ENCODE measurements at places on chromosomes 3 and 15.
A peak's percentile ranks its signal among the peaks of the same experiment; 100 is the strongest.

DNA sequence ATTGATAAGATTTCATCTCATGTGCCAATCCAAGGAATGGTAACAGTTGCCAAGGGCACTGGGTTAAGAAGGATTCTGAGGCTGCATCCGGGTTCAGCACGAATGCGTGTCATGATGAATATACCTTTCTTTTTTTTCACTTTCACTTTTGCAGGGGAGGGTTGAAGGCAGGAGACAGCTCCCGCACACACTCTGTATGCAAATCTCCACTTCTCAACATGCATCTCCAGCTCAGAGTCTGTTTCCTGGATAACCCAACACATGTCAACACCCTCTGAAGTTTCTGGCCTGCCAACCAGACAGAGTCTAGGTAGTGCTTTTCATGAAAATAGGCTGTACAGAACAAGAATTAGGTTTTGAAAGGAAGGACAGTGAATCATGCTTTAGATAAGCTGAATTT lies 21.6 kb downstream of the B4GALT4 start:
- H3K27me3 ChIP-seq = no peaks in the 10 kb centered on the region
- H3K4me3 ChIP-seq = no peak overlapping the region
- DNase-seq = peak; percentile 42
- peaks cover 78% of the 10 kb centered on the region for H3K36me3 ChIP-seq
- H3K27ac ChIP-seq = peak overlapping the region; percentile 35
- H3K4me1 ChIP-seq = no peaks in the 10 kb centered on the region

- no peak overlapping the region for H3K27ac ChIP-seq
- H3K4me1 ChIP-seq = peaks cover 6% of the 10 kb centered on the region
- no peak overlapping the region for H3K4me3 ChIP-seq
- no peaks in the 10 kb centered on the region for H3K27me3 ChIP-seq
- H3K36me3 ChIP-seq = no peaks in the 10 kb centered on the region
Measured at GRCh38 chr3:112670824-112671223, 29.9 kb upstream of the CCDC80 start.

GRCh38 chr3:196016059-196016458 lies 65.8 kb downstream of the TFRC start:
- peaks cover 6% of the 10 kb centered on the region for H3K4me1 ChIP-seq
- DNase-seq = no peak
- no peaks in the 10 kb centered on the region for H3K27me3 ChIP-seq
- no peak overlapping the region for H3K4me3 ChIP-seq
- H3K27ac ChIP-seq = no peak overlapping the region

DNA sequence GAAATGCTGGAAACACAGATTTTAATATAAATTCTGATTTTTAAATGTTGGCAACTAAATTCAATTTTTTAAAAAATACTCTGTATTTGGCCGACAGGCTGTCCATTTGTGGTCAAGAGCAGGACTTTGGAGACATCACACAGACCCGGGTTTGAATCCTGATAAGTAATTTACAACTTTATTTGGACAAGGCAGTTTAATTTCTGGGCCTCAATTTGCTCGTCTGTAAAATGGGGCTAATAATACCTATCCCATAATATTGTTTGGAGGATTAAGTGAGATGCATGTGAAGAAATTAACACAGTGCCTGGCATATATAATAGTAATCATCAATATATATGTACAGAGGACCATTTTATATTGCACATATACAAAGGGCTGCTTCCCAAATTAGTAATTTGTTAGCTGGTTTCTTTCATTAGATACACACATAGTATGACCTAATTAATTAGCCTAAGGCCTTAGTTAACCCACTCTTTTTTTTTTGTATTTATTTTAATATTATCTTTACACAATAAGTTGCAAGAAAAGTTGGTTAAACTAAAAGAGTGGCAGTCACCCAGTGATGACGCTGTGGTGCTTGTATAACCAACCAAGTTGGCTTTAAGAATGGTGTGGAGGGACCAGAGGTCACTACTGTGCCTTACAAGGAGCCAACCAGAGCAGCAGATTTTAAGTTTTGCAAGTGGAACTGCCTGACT lies 665 bp downstream of the PIGB start:
- DNase-seq = peak; percentile 39
- H3K36me3 ChIP-seq = no peaks in the 10 kb centered on the region
- no peaks in the 10 kb centered on the region for H3K27me3 ChIP-seq
- peaks cover 9% of the 10 kb centered on the region for H3K4me1 ChIP-seq
- peak overlapping the region; percentile 99 for H3K27ac ChIP-seq

DNA sequence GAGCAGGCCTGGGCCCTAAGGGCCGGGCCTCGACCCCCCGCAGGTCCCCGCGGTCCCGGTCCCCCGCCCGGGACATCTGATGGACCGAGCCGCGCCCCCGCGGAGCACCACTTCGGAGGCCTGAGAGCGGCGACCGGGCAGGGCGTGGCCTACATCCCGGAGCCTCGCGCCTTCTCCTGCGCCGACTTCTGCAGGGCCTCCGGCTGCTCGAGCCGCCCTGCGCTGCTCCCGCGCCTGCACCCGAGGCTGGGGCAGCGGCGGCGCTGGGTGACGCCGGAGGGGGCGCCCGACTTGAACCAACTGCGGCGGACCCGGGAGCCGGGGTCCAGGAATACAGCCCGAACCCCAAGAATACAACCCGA lies 14.9 kb upstream of the GP9 start:
- H3K4me3 ChIP-seq = peak overlapping the region; percentile 55
- no peaks in the 10 kb centered on the region for H3K4me1 ChIP-seq
- no peak for DNase-seq
- no peak overlapping the region for H3K27ac ChIP-seq

Data from common myeloid progenitor, CD34-positive (primary cell).